Hematopoietic multipotent progenitor cell treated with erythropoietin and hydrocortisone succinate and interleukin-3 and kit ligand, for 8 days (in vitro differentiated cells): ENCODE measurements at places on chromosomes 4 and X.

GRCh38 chr4:7095611-7096155 lies 27.8 kb upstream of the GRPEL1 start:
- DNase-seq = no peak

DNA sequence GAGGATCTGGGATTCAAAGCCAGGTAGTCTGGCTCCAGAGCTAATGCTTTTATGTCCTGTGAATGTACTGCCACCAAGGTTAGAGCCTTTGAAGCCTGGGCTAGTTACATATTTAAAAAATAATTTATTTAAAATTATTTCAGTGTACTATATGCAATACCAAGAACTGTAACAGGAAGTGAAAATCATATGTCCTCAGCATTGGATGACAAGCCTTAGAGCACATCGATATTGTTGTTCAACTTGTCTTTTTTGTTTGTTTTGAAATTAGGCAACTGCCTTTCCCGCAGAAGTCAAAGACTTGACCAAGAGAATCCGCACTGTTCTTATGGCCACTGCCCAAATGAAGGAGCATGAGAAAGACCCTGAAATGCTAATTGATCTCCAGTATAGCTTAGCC lies 73.1 kb upstream of the IL13RA1 start:
- DNase-seq = no peak

DNA sequence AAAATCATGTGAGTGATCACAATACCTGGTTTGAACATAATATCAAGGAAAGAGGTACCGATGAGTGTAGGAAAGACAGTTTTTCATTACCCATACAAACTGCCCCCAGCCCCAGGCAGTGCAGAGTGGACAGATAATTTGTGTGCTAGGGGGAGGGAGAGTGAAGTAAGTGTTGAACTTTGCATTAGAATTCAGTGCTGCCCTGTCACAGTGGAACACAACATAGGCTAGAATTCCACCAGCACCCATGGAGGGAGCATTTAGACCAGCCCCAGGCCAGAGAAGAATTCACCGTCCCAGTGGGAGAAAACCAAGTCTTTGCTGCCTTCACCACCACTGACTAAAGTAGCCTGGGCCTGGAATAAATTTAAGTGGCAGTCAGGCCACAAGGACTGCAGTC lies 107.3 kb downstream of the SCLT1 start:
- DNase-seq = no peak

DNA sequence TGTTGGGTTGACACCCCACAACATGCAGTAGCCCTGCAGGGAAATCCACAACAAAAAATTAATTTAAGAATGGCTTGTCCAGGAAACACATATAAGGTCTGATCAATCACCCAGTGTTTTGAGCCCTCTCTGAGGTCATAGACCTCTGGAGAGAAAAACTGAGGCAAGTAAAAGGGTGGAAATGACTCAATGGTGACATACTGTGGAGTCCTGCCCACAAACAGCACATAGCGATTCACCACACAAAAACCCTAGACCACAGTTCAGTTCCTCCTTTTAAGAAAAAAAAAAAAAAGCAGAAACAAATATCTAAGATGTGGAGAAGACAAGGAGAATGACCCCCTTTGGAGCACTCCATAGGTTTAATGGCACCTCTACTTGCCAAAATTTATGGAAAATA lies 2691.0 kb downstream of the PCDH7 start:
- DNase-seq = no peak

GRCh38 chr4:57492251-57492878 lies 382.2 kb upstream of the IGFBP7 start:
- DNase-seq = no peak

DNA sequence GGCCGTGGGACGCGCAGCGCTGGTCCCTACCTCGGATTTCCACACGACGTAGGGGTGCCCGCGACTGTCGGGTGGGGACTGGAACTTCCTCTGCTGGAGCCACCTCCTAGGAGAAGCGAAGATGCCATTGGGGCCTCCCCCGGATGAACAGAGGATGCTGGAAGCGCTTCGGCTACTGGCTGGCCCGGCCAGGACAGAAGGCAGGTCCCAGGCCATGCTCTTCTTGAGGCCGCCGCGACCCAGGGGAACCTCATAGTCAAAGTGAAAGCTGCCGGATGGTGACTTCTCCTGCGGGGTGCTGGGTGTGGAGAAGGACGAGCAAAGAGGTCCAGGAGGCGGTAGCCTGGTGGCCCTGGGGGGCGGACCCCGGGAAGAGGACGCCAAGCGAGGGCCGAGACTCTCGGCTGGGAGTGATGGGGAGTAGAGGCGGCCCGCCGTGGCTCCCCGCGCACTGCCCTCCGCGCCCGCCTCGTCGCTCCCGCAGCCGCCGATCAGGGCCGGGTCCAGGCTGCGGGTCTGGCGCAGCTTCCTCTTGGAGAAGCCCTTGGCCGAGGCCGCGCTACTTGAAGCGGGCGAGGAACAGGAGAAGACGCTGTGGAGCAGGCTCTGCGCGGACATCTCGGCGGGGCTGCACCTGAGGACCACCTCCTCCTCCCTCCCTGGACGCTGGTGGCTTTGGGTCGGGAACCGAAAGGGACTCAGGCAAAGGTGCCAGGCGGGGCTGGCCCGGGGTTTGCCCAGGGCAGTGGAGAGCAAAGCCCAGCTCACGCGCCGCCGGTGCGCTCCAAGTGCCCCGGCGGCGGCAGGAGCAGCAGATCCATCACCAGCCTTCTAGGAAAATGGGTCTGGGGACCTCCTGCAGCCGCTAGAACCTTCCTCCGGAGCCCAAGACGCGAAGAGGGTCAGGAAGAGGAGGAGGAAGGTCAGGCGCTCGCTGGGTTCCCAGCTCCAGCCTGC lies 1.2 kb downstream of the ARHGAP6 start:
- DNase-seq = no peak

DNA sequence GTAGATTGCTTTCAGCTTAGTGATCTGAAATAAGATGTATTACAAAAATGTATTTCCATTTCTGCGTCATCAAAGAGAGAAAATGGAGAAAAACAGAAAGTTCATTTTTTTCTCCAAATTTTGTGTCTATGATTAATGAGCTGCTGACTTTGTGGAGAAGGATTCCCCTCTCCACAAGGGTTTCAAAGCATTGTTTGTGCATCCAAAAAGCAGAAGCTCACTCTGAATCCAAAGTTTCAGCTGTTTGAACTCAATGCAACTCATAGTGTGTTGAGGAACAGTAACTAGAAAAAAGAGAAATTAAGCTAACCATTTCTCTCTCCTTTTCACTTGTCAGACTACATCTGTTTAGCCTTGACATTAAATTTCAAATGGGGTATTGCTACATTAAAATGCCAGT lies 62.9 kb upstream of the SLC7A11 start:
- DNase-seq = no peak
